COR-L47 (cell line): ENCODE measurements at places on chromosomes 13 and 19.

- no peak for DNase-seq
Measured at GRCh38 chr19:4807188-4807587, 15.7 kb downstream of the FEM1A start.

GRCh38 chr13:111413407-111414187 is 93.2 kb downstream of the TEX29 start:
- DNase-seq = peak; percentile 39

DNA sequence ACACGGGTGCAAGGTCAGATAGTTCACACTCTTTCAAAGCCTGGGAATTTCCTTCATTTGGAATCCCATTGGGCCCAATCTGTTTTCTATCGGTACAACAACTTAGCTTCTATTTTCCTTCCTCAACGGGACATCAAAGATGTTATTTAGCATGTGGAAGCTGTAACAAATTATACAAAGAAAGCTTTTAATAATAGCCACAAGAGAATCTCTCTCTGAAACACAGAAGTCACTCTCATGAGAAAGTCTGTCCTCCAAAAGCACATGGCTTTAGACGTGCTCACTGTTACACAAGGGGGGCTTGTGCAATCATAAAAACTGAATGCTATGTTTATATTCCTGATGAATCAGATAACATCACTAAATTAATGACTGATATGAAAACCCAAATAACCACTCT is 28.9 kb upstream of the CYSLTR2 start:
- DNase-seq = no peak

DNA sequence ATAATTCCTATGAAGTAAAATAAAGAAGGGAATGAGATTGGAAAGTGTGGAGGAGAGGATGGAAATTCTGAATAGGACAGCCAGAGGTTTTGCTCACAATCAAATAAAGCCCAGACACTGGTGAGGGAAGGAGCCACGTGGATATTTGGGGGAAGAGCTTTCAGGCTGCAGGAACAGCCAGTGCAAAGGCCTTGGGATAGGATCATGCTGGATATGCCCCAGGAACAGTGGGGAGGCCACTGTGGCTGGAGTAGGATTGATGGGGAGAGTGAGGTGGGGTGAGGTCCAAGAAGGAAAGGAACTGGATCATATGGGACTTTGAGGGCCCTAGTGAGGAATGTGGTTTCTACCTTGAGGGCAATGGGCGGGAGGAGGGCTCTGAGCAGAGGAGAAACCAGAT is 4.1 kb upstream of the FXYD5 start:
- DNase-seq = no peak

DNA sequence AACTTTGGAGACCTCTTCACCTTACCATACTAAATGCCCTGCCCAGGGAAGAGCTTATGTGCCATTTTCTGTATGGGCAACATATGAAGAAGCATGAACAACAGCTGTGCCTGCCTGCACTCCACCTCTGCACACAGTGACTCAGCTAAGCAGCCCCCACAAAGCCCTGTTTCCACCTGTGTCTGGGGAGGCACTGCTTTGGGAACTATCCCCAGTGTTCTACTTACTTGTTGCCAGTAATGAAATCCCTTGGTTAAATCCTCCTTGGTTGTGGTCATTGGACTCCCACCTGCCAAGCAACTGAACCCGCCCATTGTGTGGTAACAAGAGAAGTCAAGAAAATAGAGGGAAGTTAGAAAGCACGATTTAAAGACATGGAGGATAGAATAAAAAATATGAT is 84.6 kb downstream of the NALCN start:
- DNase-seq = no peak

- DNase-seq = no peak
Measured at GRCh38 chr19:14476673-14477401, 1.7 kb upstream of the PTGER1 start.

DNA sequence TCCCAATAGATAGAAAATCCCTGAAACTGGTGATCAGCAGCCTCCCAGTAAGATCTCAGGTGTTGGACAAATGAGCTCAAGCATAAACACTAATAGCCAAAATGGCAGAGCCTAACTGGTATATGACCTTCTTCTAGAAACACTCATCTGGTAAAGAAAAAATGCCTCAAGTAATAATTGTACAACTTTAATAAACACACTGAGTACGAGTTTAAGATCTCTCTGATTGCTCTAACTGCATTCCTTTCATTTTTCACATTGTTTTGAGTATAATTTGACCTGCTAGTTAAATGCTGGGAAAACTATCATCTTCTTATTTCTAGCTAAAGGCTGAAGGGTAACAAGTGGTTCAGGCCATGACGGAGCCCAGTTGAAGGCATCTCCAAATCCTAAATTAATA is 2009.5 kb upstream of the PCDH20 start:
- DNase-seq = no peak

DNA sequence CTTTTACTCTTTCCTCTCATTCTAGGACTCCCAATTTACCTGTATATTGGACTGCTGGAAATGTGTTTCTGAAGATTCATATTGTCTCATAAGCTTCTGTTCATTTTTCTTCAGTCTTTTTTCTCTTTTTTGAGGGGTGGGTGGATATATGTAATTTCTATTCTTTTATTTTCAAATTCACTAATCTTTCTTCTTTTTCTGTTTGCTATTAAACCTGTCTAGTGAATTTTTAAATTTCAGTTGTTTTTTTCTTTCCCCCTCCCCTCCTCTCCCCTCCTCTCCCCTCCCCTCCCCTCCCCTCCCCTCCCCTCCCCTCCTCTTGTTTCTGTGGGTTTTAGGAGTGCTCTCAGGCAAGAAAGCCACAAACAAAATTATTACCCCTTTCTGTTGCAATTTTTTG is 16.9 kb upstream of the ZNF527 start:
- DNase-seq = no peak

- no peak for DNase-seq
Measured at GRCh38 chr19:36972571-36972970, 56.4 kb downstream of the ZNF568 start.

DNA sequence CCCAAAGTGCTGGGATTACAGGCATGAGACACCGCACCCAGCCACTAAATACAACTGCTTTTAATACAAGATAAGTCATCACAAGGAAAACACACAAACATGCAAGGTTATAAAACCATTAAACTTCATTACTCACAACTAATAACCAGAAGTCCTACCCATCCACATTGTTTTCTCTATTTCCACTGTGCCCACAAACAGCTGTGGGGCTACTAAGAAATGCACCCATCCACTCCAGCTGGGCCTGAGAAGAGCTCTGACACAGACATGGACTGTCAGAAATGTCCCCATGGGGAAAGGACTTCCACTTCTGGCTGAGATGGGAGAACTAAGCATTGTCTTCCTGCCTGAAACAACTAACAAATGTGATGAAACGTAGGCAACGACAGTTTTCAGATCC is 17.2 kb downstream of the SAFB2 start:
- DNase-seq = no peak

GRCh38 chr13:71278512-71278911 is 588.5 kb downstream of the DACH1 start:
- no peak for DNase-seq

- no peak for DNase-seq
Measured at GRCh38 chr19:31253526-31254179, 95.6 kb downstream of the TSHZ3 start.

GRCh38 chr13:94713561-94714182 is 1.3 kb upstream of the SOX21 start:
- DNase-seq = no peak

DNA sequence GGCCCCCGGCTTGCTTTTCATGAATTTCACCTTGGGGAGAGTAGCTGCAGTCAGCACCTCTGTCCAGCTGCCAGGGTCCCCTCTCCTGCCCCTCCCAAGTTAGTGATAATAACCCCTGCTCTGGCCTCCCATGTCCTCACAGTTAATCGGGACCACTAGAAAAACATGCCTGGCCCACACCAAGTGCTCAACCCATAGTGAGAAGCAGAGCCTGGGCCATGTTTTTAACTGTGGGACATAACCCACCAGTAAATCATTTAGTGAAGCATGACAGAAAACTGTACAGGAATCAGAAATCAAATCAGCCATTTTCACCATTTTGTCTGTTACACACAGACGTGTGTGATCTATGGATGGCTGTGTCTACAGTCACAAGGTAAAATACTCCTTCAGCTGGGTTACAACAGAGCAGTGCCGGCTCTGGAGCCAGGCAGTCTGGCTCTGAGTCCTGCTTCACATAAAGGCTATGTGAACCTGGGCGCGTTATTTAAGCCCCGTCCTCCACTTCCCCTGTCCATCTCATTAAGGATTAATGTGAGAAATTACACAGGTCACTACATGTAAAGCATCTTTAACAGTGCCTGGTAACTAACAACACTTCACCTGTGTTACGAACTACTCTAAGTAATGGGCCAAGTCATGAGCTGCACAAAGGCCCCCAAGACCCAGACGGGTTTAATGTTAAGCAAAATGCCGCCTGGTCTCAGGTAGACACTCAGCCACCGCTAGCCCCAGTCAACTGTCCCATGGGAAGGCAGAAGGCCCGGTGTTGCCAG is 7.6 kb upstream of the ECH1 start:
- DNase-seq = no peak

GRCh38 chr13:98775844-98776598 is 23.5 kb upstream of the SLC15A1 start:
- no peak for DNase-seq

DNA sequence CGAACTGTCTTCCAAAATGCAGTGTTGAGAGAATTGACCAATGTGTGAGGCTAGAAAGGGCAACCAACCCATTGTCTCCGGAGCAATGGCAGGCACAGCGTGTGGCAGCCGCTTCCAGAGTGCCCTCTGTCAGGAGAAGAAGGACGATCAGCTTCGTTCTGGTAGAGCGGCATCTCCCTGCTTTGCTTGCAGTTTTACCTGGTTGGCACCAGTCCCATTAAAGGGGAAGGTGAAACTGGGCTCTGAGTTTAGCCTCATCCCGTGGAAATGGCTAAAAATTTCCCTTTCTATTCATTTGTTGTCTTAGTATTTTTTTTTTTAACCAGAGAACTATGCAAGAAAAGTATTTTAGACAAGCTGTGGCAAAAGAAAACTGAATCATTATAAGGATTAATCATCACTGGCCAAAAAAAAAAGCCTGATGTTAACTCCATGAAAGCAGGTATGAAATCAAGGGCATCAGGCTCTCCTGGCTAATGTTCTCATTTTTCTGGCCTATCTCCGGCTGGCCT is 81.5 kb upstream of the SLC7A1 start:
- no peak for DNase-seq

GRCh38 chr13:100129605-100130004 is 40.7 kb downstream of the PCCA start:
- DNase-seq = no peak

- DNase-seq = no peak
Measured at GRCh38 chr19:12913851-12914690, 5.0 kb downstream of the SYCE2 start.

DNA sequence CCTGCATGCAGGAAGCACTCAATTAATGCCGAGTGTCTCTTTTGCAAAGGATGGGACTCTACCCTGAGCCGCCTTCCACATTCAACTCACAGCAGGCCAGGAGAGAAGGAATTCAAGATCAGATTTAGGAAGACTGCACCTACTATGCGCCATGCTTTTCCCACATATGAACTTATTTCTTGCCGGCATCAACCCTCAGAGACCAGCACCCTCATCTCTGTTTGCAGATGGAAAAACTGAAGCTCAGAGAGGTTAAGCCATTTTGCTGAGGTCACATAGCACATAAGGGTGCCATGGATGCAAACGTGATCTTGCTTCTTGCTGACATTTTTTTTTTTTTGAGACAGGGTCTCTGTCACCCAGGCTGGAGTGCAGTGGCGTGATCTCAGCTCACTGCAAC is 14.2 kb upstream of the SEMA6B start:
- no peak for DNase-seq

- peak; percentile 2 for DNase-seq
Measured at GRCh38 chr13:23510979-23511735, 59.1 kb upstream of the TNFRSF19 start.

GRCh38 chr13:47332149-47332548 is 435.3 kb upstream of the HTR2A start:
- DNase-seq = no peak

- DNase-seq = no peak
Measured at GRCh38 chr13:75425216-75426009, 56.6 kb downstream of the TBC1D4 start.

DNA sequence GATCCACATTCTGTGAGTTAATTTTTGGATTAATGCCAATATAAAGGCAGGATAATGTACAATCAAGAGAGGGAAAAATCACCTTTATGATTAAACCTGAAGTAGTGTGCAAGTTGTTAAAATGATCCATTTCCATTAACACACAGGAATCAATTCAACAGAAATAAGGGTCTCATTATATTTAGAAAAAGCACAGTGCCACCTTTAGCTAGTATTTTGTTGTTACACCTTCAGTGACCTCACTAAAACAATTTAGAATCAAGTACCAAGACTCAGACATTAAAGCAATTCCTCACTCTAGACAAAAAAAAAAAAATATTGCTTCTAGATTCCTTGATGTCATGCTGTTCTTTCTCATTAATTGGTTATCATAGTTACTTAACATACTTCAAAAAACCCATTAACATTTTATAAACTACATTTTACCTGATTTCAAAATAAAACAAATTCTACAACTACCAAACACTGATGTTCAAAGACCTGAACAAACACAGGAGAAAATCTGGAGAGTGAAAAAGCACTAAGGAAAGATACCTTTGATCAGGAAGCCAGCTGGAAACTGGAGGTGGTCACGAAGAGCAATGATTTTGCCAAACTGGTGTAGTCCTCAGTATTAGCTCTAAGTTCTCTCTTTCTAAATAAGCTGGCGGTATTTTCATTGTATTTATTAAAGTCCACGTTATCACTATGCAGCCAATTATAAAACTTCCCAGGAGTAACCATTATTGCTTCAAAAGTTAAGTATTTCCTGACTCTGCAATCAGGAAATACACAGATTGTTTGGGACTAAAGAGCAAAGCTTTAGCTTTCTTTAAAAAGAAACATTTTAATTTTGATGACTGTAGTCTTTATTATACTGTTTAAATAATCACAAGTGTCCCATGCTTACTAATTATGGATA is 115.3 kb downstream of the TBC1D4 start:
- DNase-seq = no peak

GRCh38 chr13:21228738-21229137 is 52.3 kb downstream of the MRPL57 start:
- no peak for DNase-seq

GRCh38 chr13:36918246-36919131 is 1.5 kb downstream of the SMAD9 start:
- DNase-seq = peak; percentile 22

DNA sequence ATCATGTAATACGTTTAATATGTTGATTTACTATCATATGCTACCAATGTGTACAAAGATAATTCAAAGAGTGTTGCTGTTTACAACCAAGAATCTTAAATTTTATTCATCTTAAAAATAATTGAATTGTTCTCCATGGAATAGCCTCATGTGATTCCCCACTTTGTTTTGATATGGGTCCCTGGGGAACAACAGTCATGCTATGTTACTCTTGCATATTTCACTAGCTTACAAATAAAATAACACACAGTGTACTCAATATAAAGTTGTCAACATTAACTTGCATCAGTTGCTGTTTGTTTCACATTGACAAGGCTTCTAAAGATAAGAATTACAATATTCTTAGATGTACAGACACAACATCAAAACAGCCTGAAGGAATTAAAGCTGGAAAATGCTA is 2.3 kb downstream of the ENOX1 start:
- DNase-seq = no peak
